ENCODE measurements at places on chromosomes 11 and 22.

DNA sequence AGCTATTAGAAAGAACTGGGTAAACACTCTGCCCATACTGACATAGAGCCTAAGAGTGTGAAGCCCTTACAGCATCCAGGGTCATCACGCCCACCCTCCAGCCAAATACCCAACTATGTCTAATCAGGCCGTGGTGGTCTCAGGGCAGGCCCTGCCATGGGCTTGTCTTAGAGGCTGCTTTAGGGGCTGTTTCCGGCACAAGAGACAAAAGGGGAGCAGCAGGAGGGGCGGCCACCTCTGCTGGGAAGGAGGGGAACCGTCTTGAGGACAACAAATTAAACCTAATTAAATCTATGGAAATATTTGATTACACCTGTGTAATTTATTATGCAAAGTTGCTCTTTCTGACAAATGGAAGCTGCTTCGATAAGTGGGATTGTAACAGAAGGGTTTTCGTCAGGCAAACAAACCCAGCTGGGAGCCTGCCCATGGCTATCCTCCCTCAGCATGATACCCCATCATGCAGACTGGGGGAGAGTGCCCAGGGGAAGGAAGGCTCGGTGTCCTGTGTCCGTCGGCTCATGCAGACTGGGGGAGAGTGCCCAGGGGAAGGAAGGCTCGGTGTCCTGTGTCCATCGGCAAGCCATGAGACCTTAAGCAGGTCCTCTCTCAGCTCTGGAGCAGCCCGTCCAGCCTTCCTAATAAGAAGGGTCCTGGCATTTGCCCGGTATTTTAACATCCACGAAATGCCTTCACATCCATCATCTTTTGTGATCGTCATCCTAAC, 163.6 kb upstream of the B3GAT1 start:
- DNase-seq = no peak

GRCh38 chr11:15897211-15897960, 459.0 kb downstream of the SOX6 start:
- no peak for DNase-seq

GRCh38 chr11:3942956-3943497, 87.6 kb downstream of the STIM1 start:
- DNase-seq = no peak

DNA sequence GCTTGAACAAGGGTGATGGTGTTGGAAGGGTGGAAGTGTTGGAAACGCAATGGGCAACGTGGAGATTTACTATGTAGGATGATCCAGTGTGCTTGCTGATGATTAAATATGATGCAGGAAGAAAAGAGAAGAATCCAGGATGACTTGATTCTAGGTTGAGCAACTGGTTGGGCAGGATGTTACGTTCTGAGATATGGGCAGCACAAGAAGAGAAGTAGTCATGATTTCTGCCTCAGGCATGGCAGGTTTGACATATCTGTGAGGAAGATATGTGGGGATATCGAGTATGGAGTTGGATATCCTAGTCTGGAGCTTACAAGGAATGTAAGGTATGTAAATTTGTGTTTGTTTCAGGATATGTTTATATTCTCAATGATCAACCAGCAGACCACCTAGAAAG, 1.9 kb downstream of the OR52K1 start:
- DNase-seq = no peak

GRCh38 chr11:46353698-46354097, 6.4 kb downstream of the DGKZ start:
- DNase-seq = no peak

GRCh38 chr11:29676993-29677392, 339.8 kb downstream of the KCNA4 start:
- no peak for DNase-seq

GRCh38 chr11:132127900-132128288, 757.5 kb downstream of the NTM start:
- no peak for DNase-seq

DNA sequence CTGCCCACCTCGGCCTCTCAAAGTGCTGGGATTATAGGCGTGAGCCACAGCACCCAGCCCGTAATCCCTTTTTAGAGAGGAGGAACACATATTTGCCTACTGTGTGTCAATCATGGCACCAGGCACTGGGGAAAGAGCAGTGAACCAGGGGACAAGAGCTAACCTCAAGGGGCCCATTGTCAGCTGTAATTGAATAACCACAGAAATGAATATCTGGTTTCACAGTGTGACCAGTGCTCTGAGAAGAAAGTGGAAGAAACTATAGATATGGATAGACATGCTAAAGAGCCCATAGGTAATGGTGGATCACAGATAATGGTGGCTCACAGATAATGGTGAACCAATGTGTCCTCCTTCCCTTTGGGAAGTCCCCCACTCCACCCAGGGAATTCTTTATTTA, 8.6 kb upstream of the KCTD14 start:
- DNase-seq = no peak

GRCh38 chr22:37917874-37918548, 11.9 kb downstream of the MICALL1 start:
- DNase-seq = no peak

- DNase-seq = no peak
These were observed 29.1 kb upstream of the SYT7 start for GRCh38 chr11:61609980-61610366.

GRCh38 chr22:37896181-37896592, 9.9 kb upstream of the MICALL1 start:
- DNase-seq = peak; percentile 49

DNA sequence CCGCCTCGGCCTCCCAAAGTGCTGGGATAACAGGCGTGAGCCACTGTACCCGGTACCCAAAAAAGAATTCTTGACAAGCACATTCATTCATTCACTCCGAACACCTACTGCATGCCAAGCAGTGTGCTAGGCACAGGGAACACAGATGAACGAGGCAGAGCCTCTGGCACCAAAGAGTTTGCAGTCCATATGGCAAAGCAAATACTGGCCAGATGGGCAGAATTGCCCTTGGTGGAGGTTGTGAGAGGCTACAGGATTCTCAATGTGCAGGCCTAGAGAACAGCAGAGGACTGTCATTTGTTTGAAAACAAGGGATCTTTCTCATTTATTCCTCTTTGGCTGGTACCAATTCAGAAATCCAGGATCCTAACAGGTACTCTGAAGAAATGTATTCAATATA, 27.5 kb upstream of the MTCH2 start:
- no peak for DNase-seq

DNA sequence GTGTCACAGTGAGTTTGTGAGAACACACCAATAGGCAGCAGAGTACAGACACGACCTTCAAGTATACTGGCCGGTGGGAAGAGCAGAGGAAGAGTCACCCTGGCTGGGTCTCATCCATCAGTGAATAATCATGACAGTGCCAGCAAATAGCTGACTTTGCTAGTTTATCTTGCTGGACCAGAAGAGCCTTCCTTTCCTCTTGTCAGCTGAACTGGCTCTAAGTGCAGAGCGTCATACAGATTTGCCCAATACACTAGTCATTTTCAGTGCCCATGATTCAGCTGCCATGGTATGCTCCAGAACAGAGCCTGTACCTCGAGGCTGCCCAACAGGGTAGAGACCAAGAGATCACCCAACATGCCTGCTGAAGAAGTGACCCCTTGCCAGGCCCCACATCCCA, 82.9 kb upstream of the TBCEL start:
- no peak for DNase-seq

DNA sequence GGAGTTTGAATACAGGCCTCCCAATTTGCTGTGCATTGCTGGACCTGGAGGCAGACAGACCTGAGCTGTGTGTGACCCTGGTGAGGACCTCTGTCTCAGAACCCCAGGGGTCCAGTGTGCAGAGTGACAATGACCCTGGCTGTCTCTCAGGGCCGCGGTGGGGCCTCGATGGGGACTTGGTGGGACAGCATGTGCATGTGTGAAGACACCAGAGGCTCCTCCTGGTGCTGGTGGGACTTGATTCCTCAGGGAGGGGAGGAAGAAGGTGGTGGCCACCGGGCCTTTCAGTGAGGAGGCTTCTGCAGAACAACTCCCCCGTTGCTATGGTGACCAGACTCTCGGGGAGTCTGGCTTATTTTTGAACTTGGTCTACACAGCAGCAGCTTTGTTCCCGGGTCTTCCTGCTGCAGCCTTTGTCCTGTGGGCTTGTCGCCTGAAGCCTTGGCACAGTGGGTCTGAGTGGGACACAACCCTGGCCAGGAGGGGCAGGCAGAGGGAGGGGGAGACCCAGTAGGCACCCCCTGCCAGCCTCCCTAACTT, 35.3 kb downstream of the MCM5 start:
- no peak for DNase-seq

- DNase-seq = no peak
These were observed 1437.8 kb downstream of the BRD1 start for GRCh38 chr22:48389916-48390315.

All from CD4-positive, alpha-beta T cell treated with Interferon gamma for 1 hour (primary cell).